Left ventricle myocardium inferior (tissue), 1 donor: ENCODE measurements at places on chromosomes 11 and 22. TPM values are rescaled to one million over a fixed set of nuclear protein-coding genes. Genes with fewer than 3 reads are reported as not detected.

The ANKK1 gene
- total RNA-seq: not detected

The APLP2 gene
- total RNA-seq: 325 TPM

The DEUP1 gene
- not detected for total RNA-seq

The NLRP14 gene
- not detected for total RNA-seq

The BRSK2 gene
- 0.52 TPM for total RNA-seq

The UBQLNL gene
- not detected for total RNA-seq

- H3K27me3 ChIP-seq: no peaks in the 10 kb centered on the region
- H3K36me3 ChIP-seq: no peaks in the 10 kb centered on the region
- no peak overlapping the region for H3K27ac ChIP-seq
- DNase-seq: no peak
Observed at GRCh38 chr11:8488395-8488794, 105.6 kb downstream of the STK33 start.

GRCh38 chr11:114472661-114473060 is 33.4 kb downstream of the REXO2 start:
- no peaks in the 10 kb centered on the region for H3K36me3 ChIP-seq
- no peak overlapping the region for H3K27ac ChIP-seq
- no peaks in the 10 kb centered on the region for H3K27me3 ChIP-seq
- no peak for DNase-seq

DNA sequence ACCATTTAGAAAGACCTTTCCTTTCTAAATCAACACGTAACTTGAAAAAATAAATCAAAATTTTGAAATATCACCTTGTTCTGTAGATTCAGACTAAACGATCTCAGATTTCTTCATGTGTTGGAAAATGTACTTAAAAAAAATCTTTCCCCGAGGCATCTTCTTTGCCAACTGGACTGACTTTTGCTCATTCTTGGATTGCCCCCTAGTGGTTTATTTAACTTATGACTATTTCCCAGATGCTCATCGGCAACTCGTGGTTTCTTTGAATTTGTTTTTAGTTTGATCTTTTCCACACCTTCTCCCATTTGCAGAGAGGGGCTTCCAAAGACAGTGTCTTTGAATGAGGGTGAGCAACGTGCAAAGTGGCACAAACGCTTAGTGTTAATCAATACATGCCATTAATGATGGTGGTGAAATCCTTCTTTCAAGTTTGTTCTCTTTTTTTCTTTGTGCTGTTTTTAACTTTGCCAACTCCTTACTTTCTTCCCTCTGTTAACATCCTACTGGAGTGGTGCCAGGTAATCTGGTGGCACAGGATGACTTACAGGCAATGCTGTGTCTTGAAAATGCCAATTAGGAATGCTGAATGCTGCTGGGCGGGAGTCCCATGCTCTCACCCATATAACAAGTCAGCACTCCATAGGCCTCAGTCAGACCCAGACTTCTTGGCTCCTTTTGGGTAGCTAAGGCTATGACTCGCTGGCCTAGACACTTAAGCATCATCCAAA is 18.3 kb downstream of the PRSS23 start:
- H3K27ac ChIP-seq: no peak overlapping the region
- no peak overlapping the region for H3K4me3 ChIP-seq
- DNase-seq: no peak

GRCh38 chr22:30314915-30315314 is 11.8 kb downstream of the TBC1D10A start:
- H3K4me1 ChIP-seq: peaks cover 98% of the 10 kb centered on the region
- H3K4me3 ChIP-seq: no peak overlapping the region
- H3K36me3 ChIP-seq: no peaks in the 10 kb centered on the region
- DNase-seq: no peak
- peak overlapping the region; percentile 36 for H3K27ac ChIP-seq
- H3K27me3 ChIP-seq: no peaks in the 10 kb centered on the region

GRCh38 chr22:23565915-23566704 is 14.0 kb downstream of the IGLL1 start:
- peaks cover 16% of the 10 kb centered on the region for H3K4me1 ChIP-seq
- H3K4me3 ChIP-seq: peak overlapping the region; percentile 56
- no peak overlapping the region for H3K27ac ChIP-seq
- H3K36me3 ChIP-seq: no peaks in the 10 kb centered on the region
- no peak for DNase-seq

DNA sequence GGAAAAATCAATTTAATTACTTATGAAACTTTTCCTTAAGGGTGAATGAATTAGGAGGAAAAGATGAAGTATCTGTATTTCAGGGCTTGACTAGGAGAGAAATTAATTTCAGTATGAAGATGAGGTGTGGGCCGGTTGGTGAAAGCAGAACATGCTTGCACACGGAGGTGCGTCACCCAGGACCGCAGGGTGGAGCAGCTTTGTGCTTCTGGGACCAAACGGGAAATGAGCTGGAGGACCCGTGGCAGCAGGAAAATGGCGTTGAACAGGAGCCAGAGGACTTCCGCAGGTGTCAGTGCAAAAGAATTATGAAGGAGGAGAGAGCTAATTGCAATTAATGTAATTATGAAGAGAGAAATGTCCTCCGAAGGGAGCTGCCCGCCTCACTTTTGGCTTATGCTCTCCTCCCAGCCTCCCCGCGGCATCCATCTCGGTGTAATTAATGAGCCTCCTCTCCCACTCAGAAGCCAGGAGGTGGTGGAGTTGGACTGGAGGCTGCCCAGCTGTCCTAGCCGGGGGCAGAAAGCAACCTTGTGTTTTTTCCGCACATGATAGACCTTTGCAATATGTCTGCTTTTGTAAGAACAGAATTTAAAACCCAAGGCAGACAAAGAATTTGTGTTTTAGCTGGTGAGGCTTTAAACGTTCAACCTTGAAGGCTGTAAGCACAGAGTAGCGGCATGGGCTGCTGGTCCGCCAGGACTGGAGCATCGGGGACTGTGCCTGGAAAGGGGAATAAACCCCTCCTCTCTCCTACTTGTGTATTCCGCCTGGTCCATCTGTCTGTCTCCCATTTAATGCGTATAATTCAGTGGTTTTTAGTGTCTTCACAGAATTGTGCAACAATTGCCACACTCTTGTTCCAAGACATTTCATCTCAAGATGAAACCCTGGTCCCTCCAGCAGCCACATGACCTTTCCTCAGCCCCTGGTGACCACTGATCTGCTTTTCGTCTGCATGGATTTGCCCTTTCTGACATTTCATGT is 180.6 kb downstream of the TBC1D22A start:
- H3K4me1 ChIP-seq: peaks cover 9% of the 10 kb centered on the region
- peak overlapping the region; percentile 40 for H3K4me3 ChIP-seq
- H3K36me3 ChIP-seq: peaks cover 7% of the 10 kb centered on the region
- H3K27me3 ChIP-seq: no peaks in the 10 kb centered on the region

DNA sequence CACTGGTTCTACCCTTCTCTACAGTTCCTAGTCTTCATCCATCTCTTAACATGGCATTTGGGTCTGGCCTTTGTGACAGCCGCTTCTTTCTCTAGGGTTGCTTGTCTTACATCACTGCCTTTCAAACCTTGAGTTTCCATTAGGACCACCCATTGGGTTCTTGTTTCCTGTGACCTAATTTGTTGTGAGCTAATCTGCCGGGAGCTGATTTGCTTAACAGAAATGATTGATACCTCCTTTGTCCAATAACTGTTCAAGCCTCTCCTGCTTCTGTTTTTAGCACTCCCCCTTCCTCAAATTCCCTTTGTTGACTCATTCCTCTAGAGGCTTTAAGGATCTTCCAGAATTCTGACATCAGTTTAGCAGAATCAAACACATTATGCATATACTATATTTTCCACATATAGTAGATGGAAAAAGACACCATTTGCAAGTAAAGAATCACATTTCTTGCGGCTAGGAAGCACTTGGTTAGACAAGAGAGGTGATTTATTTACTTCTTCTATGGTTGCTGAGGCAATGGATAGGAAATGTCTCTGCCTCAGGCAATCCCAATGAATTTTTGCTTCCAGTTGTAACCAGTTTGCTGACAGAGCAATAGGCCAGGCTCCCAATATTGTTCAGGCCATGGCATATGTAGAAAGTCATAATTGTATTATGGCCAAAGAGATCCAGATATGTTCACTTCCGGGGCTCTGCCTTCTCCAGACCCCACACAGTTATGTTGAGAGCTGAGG is 130.7 kb downstream of the SNX19 start:
- H3K27me3 ChIP-seq: no peaks in the 10 kb centered on the region
- H3K4me1 ChIP-seq: peaks cover 38% of the 10 kb centered on the region
- H3K36me3 ChIP-seq: no peaks in the 10 kb centered on the region
- H3K4me3 ChIP-seq: no peak overlapping the region

DNA sequence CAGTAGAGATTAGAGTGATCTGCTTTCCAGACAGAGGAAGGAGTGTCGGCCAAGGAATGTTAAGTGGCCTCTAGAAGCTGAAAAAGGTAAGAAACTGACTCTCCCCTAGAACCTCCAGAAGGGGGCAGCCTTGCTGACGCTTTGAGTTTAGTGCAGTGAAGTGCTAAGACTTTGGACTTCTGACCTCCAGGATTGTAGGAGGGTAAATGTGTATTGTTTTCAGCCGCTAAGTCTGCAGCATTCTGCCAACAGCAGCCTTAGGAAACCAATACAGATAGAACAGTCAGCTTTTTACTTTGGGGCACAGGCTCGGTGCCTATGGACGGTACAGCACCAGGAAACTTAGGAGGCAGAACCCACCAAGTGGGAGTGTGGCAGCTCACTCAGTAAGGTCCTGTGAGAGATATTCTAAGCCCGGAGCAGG is 3.6 kb upstream of the TBC1D22A start:
- no peak for DNase-seq
- H3K27ac ChIP-seq: peak overlapping the region; percentile 73
- no peak overlapping the region for H3K4me3 ChIP-seq
- H3K4me1 ChIP-seq: peaks cover 57% of the 10 kb centered on the region
- no peaks in the 10 kb centered on the region for H3K36me3 ChIP-seq

- peaks cover 29% of the 10 kb centered on the region for H3K4me1 ChIP-seq
- no peak overlapping the region for H3K4me3 ChIP-seq
- H3K27me3 ChIP-seq: peaks cover 3% of the 10 kb centered on the region
- no peak overlapping the region for H3K27ac ChIP-seq
- no peak for DNase-seq
Observed at GRCh38 chr11:11211186-11211585, 141.9 kb downstream of the CSNK2A3 start.

DNA sequence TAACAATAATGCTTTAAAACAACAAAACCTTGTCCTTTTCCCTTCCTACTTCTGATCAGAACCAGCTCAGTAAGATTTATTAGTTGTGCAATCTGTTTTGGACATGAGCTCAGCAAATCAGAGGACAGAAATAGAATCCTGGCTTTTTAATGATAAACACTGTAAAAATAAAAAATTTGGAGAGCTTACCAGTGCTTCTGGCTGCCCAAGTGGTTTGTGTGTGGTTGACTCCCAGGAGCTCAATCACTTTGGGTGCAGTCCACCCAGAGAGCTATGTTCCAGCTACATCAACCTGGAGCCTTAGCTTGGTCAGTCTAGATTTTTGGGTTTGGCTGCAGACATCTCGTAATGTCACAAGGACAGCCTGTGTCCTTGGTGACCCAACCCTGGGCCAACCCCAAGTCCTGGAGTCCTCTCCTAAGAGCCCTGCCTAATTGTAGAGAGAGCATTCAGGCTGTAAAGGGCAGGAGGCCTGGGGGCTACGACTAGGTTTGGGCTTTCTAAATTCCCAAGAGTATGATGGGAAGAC is 28.5 kb downstream of the CD44 start:
- no peaks in the 10 kb centered on the region for H3K36me3 ChIP-seq
- no peak for DNase-seq
- no peak overlapping the region for H3K4me3 ChIP-seq
- H3K27ac ChIP-seq: peak overlapping the region; percentile 69
- peaks cover 39% of the 10 kb centered on the region for H3K4me1 ChIP-seq

- H3K27ac ChIP-seq: no peak overlapping the region
- no peak overlapping the region for H3K4me3 ChIP-seq
- H3K36me3 ChIP-seq: peaks cover 3% of the 10 kb centered on the region
- peaks cover 7% of the 10 kb centered on the region for H3K27me3 ChIP-seq
- H3K4me1 ChIP-seq: peaks cover 33% of the 10 kb centered on the region
- DNase-seq: no peak
Observed at GRCh38 chr11:46298699-46299433, 21.4 kb downstream of the CREB3L1 start.

DNA sequence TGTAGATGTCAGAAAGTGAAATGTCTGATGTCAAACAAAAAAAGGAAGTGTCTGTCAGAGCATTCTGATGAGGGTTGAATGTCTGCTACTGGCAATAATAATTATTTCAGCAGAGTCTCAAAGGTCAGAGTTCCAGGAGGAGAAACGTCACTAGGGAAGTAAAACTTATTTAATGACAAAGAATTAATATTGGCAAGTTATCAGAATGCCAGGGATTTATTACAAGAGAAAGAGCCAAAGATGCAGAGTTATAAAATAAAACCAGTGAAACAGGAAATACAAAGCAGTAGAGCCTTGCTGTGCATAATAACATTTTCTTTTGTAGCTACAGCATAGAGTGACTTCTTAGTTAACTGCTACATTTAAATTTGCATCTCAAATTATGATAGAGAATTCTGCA is 504.0 kb upstream of the LRRC4C start:
- no peaks in the 10 kb centered on the region for H3K4me1 ChIP-seq
- no peak overlapping the region for H3K4me3 ChIP-seq
- no peaks in the 10 kb centered on the region for H3K36me3 ChIP-seq
- no peaks in the 10 kb centered on the region for H3K27me3 ChIP-seq
- no peak for DNase-seq
- H3K27ac ChIP-seq: no peak overlapping the region

- no peak overlapping the region for H3K27ac ChIP-seq
- no peaks in the 10 kb centered on the region for H3K4me1 ChIP-seq
- no peak overlapping the region for H3K4me3 ChIP-seq
- H3K36me3 ChIP-seq: no peaks in the 10 kb centered on the region
- H3K27me3 ChIP-seq: peaks cover 77% of the 10 kb centered on the region
Observed at GRCh38 chr11:69841170-69841858, 22.1 kb upstream of the FGF3 start.

DNA sequence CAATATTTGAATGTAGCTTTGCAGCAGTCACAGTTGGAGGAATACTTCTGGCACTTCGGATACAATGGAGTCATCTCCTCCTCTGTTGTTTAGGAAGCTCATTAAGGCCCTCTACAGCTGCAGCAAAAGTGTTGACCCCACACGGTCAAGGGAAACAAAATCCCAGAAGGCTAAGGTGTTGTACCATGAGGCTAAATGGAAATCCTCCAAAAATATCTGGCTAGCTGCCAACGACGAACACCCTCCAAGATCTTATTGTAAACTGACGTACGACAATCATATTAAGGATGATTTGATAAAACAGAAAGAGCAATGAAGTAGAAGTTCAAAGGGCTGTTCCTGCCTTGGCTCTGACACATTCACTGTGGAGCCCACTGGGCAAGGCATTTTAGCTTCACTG is 4.0 kb downstream of the POGLUT3 start:
- no peaks in the 10 kb centered on the region for H3K27me3 ChIP-seq
- no peak overlapping the region for H3K27ac ChIP-seq
- peaks cover 28% of the 10 kb centered on the region for H3K4me1 ChIP-seq
- H3K36me3 ChIP-seq: peaks cover 17% of the 10 kb centered on the region
- DNase-seq: no peak

- H3K4me1 ChIP-seq: peaks cover 3% of the 10 kb centered on the region
- H3K27me3 ChIP-seq: no peaks in the 10 kb centered on the region
- no peaks in the 10 kb centered on the region for H3K36me3 ChIP-seq
- no peak for DNase-seq
- no peak overlapping the region for H3K27ac ChIP-seq
Observed at GRCh38 chr11:73989156-73989555, 6.5 kb upstream of the UCP2 start.
